ENCODE measurements at places on chromosomes 3 and 15. TPM values are rescaled to one million over a fixed set of nuclear protein-coding genes. Genes with fewer than 3 reads are reported as not detected.

The GOLGA8J gene
- total RNA-seq = not detected

The FAM81A gene
- 1.2 TPM for total RNA-seq

The GPR149 gene
- total RNA-seq = not detected

The TMEM41A gene
- total RNA-seq = 15.1 TPM

The ARGFX gene
- total RNA-seq = not detected

DNA sequence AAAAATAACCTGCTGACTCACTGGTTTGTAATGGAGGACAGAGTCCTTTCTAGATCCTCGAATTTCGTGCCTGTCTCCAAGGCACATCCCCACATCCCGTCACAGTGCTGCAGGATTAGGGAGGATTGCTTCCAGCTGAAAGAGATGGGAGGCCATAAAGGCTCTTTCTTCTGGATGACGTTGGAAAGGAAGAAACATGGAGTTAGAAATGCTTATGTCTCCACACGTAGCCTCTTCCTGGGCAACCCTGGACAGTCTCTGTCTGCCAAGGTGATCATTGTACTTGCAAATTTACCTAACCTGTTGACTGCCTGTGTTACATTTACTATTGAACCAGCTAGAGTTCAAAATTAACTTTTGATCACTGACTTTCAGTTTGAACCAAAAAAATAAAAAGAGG, 27.6 kb upstream of the VILL start:
- no peaks in the 10 kb centered on the region for H3K36me3 ChIP-seq
- H3K4me3 ChIP-seq = no peak overlapping the region
- H3K27me3 ChIP-seq = no peaks in the 10 kb centered on the region
- H3K27ac ChIP-seq = peak overlapping the region; percentile 54

DNA sequence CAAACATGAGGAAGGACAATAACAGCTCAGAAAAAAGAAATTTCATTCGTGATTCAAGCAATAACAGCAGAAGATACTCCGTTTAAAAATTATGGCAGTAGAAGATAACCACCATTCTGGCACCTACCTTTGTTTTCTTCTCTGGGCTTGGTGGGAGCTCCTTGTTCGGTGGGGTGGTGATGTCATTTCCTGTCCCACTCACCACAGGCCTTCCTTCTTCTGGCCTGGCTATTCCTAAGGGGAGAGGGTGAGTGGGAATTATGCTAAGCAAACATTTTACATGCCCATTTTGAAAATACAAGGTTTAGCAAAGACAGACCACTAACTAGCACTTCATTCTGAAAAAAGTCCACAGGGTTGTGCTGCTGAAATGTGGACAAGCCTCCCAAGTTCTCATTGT, 74.4 kb downstream of the DHX30 start:
- DNase-seq = no peak
- H3K27ac ChIP-seq = peak overlapping the region; percentile 9
- H3K36me3 ChIP-seq = no peaks in the 10 kb centered on the region
- H3K4me3 ChIP-seq = no peak overlapping the region

DNA sequence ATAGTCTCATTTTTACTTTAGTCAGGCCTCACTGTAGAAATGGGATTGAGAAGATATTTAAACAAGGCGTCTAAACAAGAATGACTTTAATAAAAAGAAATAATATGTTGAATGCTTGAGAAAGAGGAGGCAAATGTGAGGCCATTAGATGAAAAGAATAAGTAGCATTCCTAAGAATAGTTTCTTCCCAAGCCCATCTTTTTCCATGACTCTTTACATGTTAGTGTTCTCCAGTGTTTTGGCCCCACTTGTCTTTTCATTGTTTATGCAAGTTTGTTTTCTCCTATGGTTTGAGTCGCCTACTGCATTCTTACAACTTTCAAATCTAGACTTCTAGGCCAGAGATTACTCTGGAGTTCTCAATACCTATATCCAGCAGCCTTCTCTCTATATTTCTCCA, 39.0 kb downstream of the TSC22D2 start:
- H3K4me1 ChIP-seq = no peaks in the 10 kb centered on the region
- DNase-seq = no peak
- H3K27ac ChIP-seq = no peak overlapping the region
- no peaks in the 10 kb centered on the region for H3K27me3 ChIP-seq
- H3K4me3 ChIP-seq = no peak overlapping the region

GRCh38 chr3:20072422-20072821, 32.2 kb downstream of the KAT2B start:
- H3K27ac ChIP-seq = peak overlapping the region; percentile 67
- no peaks in the 10 kb centered on the region for H3K36me3 ChIP-seq
- no peak overlapping the region for H3K4me3 ChIP-seq
- H3K4me1 ChIP-seq = no peaks in the 10 kb centered on the region
- DNase-seq = no peak

GRCh38 chr3:84946240-84946639, 12.5 kb upstream of the CADM2 start:
- H3K36me3 ChIP-seq = no peaks in the 10 kb centered on the region
- no peaks in the 10 kb centered on the region for H3K4me1 ChIP-seq
- no peaks in the 10 kb centered on the region for H3K27me3 ChIP-seq
- H3K27ac ChIP-seq = no peak overlapping the region

DNA sequence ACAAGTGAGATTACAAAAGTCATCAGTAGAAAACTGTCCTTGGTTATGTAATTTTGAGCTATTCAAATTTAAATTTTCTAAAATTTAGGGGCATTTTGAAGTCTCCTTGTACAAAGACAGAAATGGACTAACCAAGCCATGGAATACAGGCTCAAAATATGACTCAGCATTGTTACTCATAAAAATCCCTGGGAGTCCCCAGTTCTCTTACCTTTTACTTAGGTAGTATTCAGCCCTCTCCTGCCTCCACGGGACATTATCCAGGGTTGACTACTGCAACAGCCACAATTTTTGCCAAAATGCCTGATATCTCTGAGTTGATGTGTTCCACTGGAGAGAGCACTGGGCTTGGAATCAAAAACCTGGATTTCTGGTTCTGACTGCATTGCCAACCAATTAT, 25.0 kb downstream of the CLDN18 start:
- H3K4me1 ChIP-seq = no peaks in the 10 kb centered on the region
- H3K36me3 ChIP-seq = no peaks in the 10 kb centered on the region
- H3K27ac ChIP-seq = no peak overlapping the region
- no peak for DNase-seq
- H3K27me3 ChIP-seq = no peaks in the 10 kb centered on the region

GRCh38 chr15:45182996-45183395, 4.8 kb downstream of the SHF start:
- DNase-seq = no peak
- no peaks in the 10 kb centered on the region for H3K36me3 ChIP-seq
- H3K4me3 ChIP-seq = no peak overlapping the region
- H3K27me3 ChIP-seq = no peaks in the 10 kb centered on the region
